ENCODE measurements at places on chromosomes 1 and 21.

GRCh38 chr1:115888976-115889375, 48.0 kb upstream of the NHLH2 start:
- DNase-seq: no peak

- no peak for DNase-seq
Measured at GRCh38 chr1:29113413-29114117, 10.1 kb downstream of the TMEM200B start.

GRCh38 chr1:46153732-46154131, 21.2 kb upstream of the TSPAN1 start:
- DNase-seq: no peak

- DNase-seq: no peak
Measured at GRCh38 chr1:246295340-246295739, 211.7 kb downstream of the SMYD3 start.

DNA sequence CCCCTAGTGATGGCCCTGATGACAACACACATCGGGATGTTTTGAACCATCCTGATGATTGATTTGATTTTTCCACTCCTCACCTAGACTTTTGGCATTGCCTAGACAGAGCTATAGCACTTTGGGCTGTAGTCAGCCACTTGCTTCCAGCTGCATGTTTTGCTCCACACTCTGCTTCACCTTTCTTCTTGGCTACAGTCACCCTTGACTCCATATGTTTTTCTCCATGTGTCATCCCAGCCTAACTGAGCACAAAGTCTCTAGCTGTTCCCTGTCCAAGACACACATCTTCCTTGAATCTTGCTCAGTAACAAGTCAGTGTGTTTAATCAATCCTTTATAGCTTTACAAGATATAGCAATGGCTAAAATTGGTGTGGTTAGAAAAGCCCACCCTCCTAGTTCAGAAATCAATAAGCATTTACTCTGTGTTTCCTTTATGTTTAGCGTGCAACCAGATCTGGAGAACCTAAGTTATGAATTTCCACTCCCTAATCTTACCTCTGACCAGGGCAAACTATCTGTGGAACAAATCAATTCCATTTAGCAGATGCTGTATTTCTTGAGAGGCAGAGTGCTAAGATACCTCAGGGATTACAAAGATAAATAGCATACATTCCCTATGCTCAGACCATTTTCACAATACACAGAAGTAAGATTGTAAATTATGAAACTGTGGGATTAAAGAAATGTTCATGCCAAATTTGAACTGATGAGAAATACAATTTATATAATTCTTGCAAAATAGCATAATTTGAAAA, 98.4 kb upstream of the LYPLAL1 start:
- no peak for DNase-seq

DNA sequence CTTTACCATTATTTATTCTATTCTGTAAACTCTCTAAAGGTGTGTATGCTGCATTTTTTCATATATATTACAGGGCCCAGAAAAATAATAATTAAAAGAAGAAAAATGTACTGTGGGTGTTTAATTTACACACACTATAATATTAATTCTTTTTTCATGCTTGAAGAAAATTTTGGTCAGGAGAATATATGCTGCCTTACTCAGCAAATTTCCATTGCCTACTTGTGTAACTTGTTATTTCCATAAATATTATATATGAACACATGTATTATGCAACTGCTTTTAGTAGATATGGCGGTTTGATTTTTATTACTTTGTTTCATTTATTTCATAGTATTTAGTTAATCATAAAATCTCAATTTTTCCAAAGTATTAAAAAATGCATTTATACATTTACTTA, 46.4 kb upstream of the SERPINC1 start:
- DNase-seq: no peak
